ENCODE measurements at places on chromosomes 7 and 10.

DNA sequence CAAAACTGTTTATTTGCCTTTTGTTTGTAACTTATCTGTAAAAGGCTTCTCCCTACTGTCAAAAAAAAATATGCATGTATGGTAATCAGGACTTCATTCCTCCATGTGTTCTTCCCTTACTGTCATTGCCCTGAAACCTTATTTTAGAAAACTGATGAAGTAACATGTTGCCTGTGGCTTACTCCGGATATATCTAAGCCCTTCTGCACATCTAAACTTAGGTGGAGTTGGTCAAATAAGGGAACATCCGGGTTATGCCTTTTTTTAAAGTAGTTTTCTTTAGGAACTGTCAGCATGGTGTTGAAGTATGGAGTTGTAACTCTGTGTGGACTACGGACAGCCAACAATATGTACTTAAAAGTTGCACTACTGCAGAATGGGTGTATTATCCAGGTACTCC, 6.2 kb downstream of the SAR1A start:
- DNase-seq: no peak

DNA sequence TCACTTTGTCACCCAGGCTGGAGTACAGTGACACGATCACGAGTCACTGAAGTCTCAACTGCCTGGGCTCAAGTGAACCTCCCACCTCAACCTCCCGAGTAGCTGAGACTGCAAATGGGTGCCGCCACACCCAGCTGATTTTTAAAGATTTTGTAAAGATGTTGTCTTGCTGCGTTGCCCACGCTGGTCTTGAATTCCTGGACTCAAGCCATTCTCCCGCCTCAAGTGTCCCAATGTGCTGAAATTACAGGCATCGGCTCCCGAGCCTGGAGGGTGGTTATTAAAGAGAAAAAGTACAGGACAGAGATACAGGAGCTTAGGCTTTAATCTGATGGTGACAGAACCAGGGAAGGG, 55.1 kb downstream of the KCTD7 start:
- no peak for DNase-seq

GRCh38 chr7:81140775-81141174, 221.9 kb upstream of the SEMA3C start:
- no peak for DNase-seq

GRCh38 chr7:41197769-41198168, 505.1 kb downstream of the INHBA start:
- DNase-seq: no peak

GRCh38 chr10:123945325-123945920, 53.8 kb upstream of the CPXM2 start:
- DNase-seq: no peak

DNA sequence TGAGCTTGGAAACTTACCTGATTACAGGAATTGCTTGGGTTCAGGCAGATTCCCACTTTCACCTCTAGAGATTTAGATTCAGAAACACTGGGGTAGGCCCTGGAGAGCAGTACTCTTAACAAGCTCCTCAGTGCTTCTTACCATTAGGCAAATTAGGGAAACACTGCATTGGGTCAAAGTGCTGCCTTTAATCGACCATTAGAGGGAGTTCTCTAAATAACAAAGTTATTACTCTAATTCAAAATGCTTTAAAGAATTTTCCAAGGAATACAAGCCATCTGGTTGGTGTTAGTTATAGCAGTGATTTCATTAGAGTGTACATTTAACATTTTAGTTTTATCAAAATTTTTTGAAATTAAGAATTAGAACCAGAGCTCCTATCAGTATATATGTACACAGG, 324.5 kb downstream of the GFRA1 start:
- DNase-seq: no peak

DNA sequence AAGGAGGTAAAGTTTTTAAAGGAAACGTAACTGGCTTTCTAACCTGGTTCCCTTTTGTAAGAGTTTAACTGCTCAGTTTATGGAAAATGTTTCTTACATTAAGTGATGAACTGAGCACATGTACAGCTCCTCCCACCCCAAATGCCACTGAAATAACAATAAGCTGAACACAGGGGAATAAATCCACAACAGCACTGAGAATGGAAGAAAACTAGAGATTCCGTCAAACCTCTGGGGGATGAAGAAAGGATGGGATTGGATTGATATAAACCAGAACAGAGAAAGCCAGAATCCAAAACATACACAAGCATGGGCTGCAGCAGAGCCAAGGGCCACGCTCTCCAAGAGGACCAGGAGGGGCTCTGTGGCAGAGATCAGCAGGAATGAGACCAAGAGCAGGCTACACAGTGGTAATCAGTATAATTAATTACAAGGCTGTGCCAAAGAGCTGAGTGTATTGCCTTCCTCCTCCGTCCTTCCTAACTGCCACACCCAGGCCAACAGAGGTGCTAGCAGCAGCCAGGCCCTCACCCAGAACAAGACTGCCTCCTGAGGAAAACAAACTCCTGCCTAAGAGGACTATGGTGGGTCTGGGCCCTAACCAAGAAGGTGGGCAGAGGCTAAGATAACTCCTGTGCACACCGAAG, 73.9 kb downstream of the KIAA1549 start:
- no peak for DNase-seq

DNA sequence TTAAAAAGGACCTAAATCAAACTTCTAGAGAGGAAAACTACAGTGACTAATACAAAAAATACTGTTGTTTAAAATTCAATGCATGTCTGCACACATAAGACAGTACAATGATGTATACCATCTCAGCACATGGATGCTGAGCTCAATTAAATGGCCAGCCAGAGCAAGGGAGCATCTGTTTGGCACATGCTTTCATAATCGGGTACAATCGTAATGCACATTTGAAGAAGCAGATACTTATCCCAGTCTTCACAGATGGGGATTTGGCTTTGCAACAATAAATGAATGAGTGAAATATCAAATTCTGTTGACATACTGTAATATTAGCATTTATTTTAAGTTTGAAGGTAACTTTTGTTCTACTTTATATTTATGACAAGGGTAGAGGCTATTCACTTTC, 187.8 kb downstream of the CRPPA start:
- no peak for DNase-seq

DNA sequence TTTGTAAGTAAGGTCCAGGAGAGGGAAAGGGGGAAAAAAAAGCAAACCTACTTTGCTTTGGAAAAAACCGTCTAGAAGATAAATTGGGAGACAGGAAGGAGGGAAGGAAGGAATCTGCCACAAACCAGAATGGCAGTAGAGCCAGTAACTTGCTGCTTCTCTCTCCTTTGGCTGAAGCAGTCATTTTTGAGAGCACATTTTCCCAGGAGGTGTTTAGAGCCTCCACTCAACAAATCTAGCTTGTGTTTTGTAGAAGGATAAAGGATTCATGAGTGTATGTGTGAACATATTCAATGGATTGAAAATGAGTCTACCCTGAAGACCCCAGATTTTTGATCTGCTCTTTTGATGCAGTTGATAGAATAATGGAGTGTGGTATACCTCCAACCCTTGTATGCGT, 2.6 kb downstream of the NRG3 start:
- DNase-seq: no peak

- no peak for DNase-seq
These were observed 92.2 kb downstream of the AVL9 start for GRCh38 chr7:32587411-32587948.

DNA sequence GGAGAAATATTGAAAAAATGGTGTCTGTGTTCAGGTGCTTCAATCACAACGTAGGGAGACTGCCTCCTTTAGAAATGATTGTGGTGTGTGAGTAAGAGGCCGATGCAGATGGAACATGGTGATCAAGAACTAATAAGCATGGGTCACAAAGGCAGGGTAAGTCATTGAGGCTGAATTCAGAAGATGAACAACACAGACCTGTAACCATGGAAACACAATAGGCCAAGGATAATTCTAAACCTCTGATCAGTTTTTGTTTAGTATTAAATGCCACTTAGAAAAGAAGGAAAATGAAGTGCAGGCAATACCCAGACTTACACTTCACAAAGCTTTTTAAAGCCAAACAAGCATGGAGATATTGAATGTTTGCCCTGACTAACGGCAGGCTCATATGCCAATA, 32.8 kb upstream of the TAS2R16 start:
- no peak for DNase-seq

DNA sequence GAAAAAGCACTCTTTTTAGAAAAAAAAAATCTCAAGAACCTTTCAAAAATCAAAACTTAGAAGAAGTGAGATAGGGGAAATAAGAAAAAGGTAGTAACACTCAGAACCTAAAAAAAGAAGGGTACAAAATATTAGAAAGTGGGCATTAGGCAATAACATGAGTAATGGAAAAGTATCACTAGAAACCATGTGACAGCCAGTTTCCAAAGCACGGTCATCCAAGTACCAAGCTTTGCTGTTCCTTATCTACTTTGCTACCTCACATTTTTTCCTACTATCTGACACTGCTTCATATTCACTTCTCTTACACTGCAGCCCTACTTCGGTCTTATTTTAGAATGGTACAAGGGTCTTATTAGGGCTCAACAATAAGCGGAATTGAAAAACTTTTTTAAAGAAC, 30.3 kb downstream of the IMMP2L start:
- DNase-seq: no peak

- DNase-seq: no peak
These were observed 110.5 kb downstream of the FANK1 start for GRCh38 chr10:126006906-126007305.

DNA sequence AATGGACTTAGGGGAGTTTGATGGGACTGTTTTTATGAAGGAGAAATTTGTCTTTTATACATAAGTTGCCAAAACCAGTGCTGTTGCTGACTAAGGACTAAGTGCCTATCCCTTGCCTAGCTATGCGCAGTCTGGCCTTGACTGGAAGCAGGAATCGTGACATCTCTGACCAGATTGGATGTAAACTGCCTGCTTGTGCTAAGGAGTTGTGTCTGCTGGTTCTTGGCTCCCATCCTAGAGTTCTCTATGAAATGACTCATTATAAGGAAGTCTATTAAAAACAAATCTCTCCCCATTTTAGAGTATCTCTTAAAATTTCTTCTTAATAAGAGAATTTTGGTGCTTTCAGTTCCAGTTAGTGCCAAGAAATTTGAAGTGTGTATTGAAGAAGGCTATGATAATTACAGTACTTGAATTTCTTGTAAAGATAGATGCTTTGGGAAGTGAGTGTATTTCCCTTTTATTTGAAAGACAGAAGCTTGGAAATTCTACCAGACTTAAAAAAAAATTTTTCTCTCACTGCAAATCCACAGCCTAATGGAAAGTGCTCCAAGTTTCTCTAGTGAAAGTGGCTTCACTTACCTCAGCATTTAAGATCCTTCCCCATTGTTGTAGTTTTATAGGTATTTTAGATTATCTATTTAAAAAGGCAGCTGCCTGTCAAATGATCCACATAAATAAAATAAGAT, 77.6 kb downstream of the BICC1 start:
- no peak for DNase-seq

DNA sequence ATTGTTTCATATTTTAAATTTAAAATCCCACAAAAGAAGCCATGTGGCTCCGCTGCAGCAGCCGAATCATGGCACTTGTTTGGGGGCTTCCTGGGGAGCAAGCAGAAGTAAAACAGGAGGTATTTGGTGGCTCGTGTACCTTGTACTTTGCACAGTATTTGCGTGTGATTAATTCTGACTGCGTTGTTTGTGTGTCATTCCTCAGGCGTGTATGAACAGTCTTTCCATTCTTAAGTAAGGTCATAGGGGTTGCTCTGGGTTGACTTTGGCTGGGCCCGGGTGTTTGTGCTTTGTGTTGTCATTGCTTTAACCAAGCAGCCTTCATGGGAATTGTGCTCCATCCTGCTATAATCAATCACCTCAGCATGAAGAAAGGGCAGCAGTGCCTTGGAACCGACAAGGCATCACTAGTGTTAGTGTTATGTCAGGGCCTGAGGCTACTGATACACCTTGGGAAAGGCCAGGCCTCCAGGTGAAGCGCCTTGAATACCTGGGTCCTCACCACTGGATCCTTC, 182.4 kb downstream of the ARHGAP21 start:
- no peak for DNase-seq

DNA sequence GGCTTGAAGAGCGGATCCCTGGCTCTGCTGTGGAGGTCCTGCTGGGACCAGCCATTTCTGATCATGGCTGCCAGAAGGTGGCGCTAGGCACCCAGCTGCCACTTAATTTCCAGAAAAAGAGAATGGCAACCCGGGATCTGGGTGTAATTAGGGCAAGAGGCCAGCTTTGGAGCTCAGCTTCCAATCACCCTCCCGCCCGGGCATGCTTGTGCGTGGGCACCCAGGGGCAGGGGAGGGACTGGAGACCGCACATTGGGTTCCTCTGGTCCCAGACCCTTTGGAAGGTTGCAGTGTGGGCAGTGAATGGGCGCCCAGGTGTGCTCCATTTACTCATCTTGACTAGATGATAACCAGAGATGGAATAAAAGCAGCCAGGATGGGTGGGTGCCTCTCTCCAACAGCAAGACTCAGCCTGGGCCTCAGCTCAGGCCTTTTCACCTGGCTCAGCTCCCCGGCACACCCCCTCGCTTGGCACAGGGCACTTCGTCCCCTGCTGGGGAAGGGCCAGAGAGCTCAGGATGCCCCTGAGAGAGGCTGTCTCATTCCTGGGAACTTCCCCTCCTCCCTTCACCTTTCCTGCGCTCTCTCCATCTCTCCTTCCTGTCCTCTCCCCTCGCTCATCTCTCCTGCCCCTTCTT, 14.7 kb downstream of the FAM241B start:
- peak; percentile 59 for DNase-seq

GRCh38 chr7:26497801-26498596, 206.3 kb downstream of the SNX10 start:
- no peak for DNase-seq

DNA sequence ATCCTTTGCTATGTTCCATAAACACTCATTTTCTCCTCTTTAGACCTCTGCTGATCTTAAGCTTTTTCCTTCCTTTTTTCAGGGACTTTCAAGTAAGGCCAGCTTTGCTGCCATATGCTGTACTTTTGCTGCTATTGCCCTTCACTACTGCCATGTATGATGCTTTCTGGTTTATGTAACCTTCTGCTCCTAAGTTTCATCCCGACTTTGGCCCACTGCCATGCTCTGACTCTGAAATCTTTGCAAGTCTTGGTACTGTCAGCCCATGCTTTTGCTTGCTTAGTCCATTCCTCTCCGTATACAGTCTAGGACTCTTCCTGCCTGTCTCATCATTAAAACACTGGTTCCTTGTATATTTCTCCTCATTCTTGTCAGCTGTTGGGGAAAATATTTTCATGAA, 152.4 kb downstream of the RNF133 start:
- no peak for DNase-seq

DNA sequence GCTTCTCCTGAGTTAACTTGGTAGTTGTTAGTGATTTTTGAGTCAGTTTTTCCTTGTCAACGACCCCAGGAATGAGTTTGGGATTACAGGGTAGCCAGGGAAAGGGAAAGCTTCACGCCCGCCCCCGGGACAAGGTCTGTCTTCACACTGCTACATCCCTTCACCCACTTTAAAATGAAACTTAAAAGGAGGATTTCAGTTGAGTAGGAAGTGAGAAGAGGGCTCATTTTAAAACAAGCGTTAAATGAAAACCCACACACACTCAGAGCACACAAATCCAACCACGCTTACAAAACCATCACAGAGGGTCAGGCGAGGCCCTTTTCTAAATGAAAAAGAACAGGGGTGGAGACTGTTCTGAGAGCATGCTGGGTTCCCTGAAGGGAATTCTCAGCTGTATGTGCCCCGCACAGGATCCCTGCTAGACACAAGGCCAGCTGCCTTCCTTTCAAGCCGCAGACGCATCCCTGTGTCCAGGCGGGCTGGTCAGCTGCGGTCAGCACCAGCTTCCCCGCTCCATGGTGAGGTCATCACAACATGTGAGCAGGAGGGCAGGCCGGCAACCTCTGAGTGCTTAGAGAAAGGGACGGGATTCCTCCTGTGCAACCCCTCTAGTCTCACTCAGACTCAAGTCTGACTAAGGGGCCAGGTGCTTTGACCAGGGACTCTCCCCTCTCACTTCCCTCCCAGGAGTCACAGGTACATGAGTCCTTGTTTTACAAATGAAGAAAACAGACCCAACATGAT, 111.8 kb downstream of the EGFR start:
- no peak for DNase-seq

GRCh38 chr10:15738270-15738925, 18.7 kb upstream of the ITGA8 start:
- no peak for DNase-seq
